Uterus (tissue), 4 donors: ENCODE measurements at places on chromosomes 3 and 15. TPM values are rescaled to one million over a fixed set of nuclear protein-coding genes. Genes with fewer than 3 reads are reported as not detected.

Gene GPX1
- 450 TPM for total RNA-seq

Gene PLA2G4E
- not detected for total RNA-seq

Gene GRK7
- not detected for total RNA-seq

Gene WDR93
- total RNA-seq = not detected

- H3K27me3 ChIP-seq = no peaks in the 10 kb centered on the region
- H3K4me1 ChIP-seq = no peaks in the 10 kb centered on the region
- H3K4me3 ChIP-seq = no peak overlapping the region
- no peak overlapping the region for H3K27ac ChIP-seq
- DNase-seq = no peak
Measured at GRCh38 chr3:107323723-107324122, 53.5 kb upstream of the CCDC54 start.

GRCh38 chr3:46096336-46096735 is 69.1 kb upstream of the XCR1 start:
- no peak overlapping the region for H3K4me3 ChIP-seq
- DNase-seq = no peak
- no peaks in the 10 kb centered on the region for H3K36me3 ChIP-seq
- H3K27ac ChIP-seq = no peak overlapping the region
- no peaks in the 10 kb centered on the region for H3K27me3 ChIP-seq
- no peaks in the 10 kb centered on the region for H3K4me1 ChIP-seq

GRCh38 chr15:100114100-100114499 is 227.7 kb downstream of the ADAMTS17 start:
- no peaks in the 10 kb centered on the region for H3K36me3 ChIP-seq
- H3K4me3 ChIP-seq = no peak overlapping the region
- H3K27ac ChIP-seq = peak overlapping the region; percentile 77

- H3K4me1 ChIP-seq = no peaks in the 10 kb centered on the region
- DNase-seq = no peak
- no peaks in the 10 kb centered on the region for H3K36me3 ChIP-seq
- no peak overlapping the region for H3K27ac ChIP-seq
- no peaks in the 10 kb centered on the region for H3K27me3 ChIP-seq
Measured at GRCh38 chr3:31016196-31016595, 121.7 kb upstream of the GADL1 start.

DNA sequence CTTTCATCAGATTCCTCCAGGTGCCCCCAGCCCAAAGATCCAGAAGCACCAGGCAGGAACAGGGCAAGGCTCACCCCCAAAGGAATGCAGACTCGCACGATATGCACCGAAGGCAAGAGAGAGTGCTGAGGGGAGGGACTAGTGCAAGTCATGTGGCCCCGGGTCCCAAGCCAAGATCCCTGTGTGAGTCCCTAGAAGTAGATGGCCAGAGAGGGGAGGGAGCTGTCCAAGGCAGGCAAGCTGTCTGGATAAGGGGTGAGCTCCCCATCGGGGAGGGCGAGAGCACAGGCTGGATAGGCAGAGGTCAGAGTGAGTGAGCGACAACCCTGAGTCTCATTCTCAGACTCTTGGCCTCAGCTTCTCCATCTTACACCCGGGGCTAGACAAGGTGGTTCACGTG is 171.5 kb upstream of the LINGO1 start:
- no peak for DNase-seq
- H3K27me3 ChIP-seq = no peaks in the 10 kb centered on the region
- no peak overlapping the region for H3K27ac ChIP-seq
- H3K4me3 ChIP-seq = no peak overlapping the region
